ENCODE measurements at places on chromosomes 6 and 20. TPM values are rescaled to one million over a fixed set of nuclear protein-coding genes. Genes with fewer than 3 reads are reported as not detected.
A peak's percentile ranks its signal among the peaks of the same experiment; 100 is the strongest.

Gene RAB44
- total RNA-seq = not detected

Gene WDR46
- total RNA-seq = 78.4 TPM

Gene C6orf15
- not detected for total RNA-seq

Gene SLC26A8
- not detected for total RNA-seq

Gene DEFB124
- not detected for total RNA-seq

Gene COL20A1
- not detected for total RNA-seq

DNA sequence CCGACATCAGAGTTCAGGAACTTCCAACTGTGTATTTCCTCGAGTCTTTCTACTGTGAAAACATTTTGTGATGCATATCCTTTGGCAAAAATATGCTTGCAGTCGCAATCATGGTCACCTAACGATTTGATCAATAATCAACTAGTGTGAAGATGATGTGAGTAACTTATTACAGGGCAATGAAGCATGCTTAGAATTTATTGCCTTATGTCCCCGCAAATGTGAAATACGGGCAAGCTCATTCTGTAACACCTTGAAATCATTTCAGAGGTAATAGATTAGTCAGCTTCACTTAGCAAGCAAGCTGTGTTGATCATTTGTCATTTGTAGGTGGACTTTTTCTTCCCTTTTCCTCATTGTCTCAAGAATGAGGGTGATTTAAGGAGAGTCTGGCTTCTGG lies 67.9 kb upstream of the DOK5 start:
- H3K36me3 ChIP-seq = no peaks in the 10 kb centered on the region
- DNase-seq = no peak

GRCh38 chr20:23200413-23200812 lies 114.3 kb upstream of the CD93 start:
- no peak for DNase-seq
- H3K27me3 ChIP-seq = peaks cover 25% of the 10 kb centered on the region
- H3K27ac ChIP-seq = no peak overlapping the region
- no peak overlapping the region for H3K4me3 ChIP-seq
- no peaks in the 10 kb centered on the region for H3K36me3 ChIP-seq

DNA sequence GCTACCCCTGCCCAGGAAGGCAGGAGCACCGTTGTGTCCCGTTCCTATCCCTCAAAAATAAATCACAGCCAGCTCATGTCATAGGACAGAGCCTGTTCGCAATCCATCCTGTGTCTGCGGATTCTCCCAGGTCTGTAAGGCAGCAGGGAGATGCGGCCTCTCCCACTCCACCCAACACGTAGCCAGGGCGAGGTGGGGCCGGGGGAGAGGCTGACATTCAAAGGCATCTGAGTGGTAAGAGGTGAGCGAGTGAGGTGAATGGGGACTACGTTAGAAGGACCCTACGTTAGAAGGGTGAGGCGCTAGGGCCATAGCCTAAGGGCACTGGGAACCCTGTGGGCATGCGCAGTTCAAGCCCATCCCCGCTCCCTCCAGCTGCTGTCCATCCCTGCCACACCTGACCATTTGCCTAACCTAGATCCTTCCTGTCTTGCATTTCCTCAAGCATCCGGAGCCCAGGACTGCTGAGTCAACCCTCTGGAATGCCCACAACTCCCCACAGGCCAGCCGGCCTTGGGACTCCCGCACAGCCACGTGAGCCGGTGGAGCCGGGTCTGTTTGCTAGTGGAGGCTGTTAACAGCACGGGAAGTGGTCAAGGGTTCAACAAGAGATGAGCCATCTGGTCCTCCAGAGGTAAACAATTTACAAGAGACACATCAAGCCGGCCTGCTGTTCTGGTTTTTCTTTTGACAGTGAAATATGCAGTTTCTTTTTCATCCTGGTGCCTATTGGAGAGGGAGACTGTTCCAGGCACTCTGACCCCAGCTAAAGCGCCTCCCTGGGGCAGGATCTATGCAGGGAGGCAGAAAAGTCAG lies 45.9 kb downstream of the RIPOR3 start:
- no peaks in the 10 kb centered on the region for H3K36me3 ChIP-seq
- H3K27me3 ChIP-seq = no peaks in the 10 kb centered on the region
- no peaks in the 10 kb centered on the region for H3K4me1 ChIP-seq
- H3K27ac ChIP-seq = no peak overlapping the region

DNA sequence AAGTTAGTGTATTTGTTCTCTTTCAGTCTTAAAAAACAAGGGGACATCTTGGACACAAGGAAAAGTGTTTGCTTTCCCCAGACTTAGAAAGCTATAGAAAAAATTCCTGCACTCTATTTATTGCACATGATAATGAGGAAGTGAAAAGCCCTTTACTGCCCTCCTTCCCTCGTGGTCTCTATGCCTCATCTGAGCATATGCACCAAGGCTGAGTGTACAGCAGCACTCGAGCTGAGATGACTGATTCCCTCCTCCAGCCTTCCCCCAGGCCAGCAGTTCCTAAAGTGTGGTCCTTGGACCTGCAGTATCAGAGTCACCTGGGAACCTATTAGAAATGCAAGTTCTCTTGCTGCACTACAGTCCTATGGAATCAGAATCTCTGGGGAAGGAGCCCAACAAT lies 14.3 kb upstream of the LAMP5 start:
- DNase-seq = no peak
- no peaks in the 10 kb centered on the region for H3K27me3 ChIP-seq

DNA sequence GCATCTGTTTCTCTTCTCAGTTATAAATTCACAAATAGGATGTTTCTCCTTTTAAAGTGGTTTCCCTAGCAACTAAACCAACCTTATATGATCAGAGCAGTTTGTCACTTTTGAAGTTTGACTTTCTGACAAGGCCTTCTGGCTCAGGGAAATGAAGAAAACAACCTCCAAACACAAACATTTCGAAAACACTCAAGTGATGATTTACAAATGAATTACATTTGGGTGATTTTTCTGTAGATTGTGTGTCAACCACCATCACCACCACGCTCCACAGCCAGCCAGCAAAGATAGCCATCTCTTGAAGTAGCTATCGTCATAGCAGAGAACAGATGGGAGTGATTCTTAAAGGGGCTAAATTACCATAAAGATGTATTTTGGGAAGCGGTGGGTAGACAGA lies 16.5 kb upstream of the MLIP start:
- H3K36me3 ChIP-seq = no peaks in the 10 kb centered on the region
- H3K27me3 ChIP-seq = no peaks in the 10 kb centered on the region
- H3K27ac ChIP-seq = no peak overlapping the region
- no peaks in the 10 kb centered on the region for H3K4me1 ChIP-seq
- no peak for DNase-seq
- no peak overlapping the region for H3K4me3 ChIP-seq

- H3K4me3 ChIP-seq = no peak overlapping the region
- H3K4me1 ChIP-seq = peaks cover 2% of the 10 kb centered on the region
- peaks cover 17% of the 10 kb centered on the region for H3K36me3 ChIP-seq
These were observed 582.3 kb upstream of the GJE1 start for GRCh38 chr6:141550471-141550870.

DNA sequence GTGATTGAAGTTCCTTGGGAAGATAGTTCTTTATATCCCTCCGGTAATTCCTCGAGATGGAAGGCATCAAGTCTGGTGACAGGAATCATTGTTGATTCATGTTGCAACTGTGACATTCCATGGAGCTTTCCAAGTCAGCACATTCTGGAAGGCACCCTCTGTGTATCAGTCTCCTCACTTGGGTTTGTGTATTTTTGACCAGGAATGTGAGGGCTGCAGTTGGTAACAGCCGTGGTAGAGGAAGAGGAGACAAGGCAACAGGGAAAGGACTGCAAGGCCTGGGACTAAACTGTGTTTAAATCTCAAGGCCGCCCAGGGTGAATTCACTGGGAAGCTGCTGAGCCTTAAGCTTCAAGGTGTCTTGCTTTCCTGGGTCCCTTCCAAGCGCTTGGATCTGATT lies 99.0 kb downstream of the CLIC5 start:
- H3K36me3 ChIP-seq = peaks cover 8% of the 10 kb centered on the region
- no peak overlapping the region for H3K4me3 ChIP-seq
- H3K27ac ChIP-seq = no peak overlapping the region
- DNase-seq = peak; percentile 1
- H3K27me3 ChIP-seq = no peaks in the 10 kb centered on the region
- peaks cover 18% of the 10 kb centered on the region for H3K4me1 ChIP-seq

DNA sequence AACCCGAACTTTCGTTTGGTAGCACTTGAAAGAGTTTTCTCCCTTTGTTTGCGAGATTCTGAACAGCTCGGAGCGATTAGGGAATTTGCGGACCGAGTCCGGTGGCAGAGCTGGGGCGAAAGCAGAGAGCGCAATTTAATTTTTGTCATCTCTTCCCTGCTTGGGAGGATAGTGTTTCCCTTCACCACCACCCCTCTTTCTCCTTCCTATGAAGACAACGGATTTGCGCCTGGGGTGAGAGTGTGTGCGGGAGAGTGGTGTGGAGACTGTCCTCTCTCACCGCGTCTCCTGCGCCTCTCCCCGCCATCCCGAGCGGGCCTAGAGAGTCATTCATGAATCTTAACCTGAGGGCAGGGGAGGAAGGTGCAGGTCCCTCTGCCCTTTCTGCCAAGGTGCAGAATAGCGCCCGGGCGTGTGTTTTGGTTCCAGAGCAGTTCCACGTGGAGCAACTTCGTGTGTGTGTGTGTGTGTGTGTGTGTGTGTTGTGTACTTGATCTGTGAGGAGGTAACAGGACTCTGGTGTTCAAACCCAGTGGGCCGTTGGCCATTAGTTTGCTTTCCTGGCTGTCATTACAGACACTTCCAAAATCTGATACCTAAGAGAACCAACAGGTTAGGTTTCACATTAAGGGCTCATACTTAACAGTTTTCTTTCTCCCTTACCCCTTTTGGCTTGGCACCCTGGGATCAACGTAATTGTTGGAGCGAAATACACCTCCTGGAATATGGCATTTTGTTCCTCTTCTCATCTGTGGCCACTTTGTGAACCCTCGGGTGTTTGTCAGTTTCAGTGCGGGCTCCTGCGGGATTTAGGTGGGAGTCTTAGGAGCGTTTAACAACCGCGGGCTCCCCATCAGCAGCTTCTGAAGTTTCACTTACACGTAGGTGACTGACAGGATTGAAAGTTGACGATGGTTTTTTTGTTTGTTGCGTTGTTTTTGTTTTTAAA lies 1.8 kb downstream of the EYA4 start:
- H3K4me1 ChIP-seq = peaks cover 14% of the 10 kb centered on the region
- H3K27ac ChIP-seq = no peak overlapping the region
- H3K27me3 ChIP-seq = peaks cover 65% of the 10 kb centered on the region
- no peak for DNase-seq
- H3K36me3 ChIP-seq = no peaks in the 10 kb centered on the region
- H3K4me3 ChIP-seq = no peak overlapping the region

DNA sequence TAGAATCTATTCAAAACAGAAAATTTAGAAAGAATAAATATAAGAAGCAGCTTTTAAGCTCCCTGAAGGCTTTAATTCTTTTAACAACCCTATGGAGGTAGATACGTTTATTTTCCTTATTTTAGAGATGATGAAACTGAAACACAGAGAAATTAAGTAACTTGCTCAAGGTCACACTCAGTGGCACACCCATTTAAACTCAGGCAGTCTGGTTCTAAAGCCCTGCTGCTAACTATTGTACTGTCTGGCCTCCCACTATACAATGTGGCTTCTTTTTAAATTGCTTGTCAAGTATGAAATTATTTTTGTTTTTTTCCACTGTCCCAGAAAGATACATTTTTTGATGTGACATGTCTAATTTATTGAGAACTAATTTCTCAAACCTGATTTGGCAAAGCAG lies 55.7 kb downstream of the FAM217A start:
- peaks cover 60% of the 10 kb centered on the region for H3K4me1 ChIP-seq
- H3K27me3 ChIP-seq = no peaks in the 10 kb centered on the region
- DNase-seq = no peak
- peak overlapping the region; percentile 97 for H3K27ac ChIP-seq
- H3K36me3 ChIP-seq = peaks cover 34% of the 10 kb centered on the region
- H3K4me3 ChIP-seq = peak overlapping the region; percentile 85

GRCh38 chr20:32614303-32614702 lies 29.2 kb upstream of the NOL4L start:
- no peak for DNase-seq
- H3K4me1 ChIP-seq = no peaks in the 10 kb centered on the region
- H3K27me3 ChIP-seq = no peaks in the 10 kb centered on the region
- no peak overlapping the region for H3K4me3 ChIP-seq
- no peaks in the 10 kb centered on the region for H3K36me3 ChIP-seq

GRCh38 chr20:38175304-38176180 lies 10.5 kb upstream of the TGM2 start:
- no peaks in the 10 kb centered on the region for H3K4me1 ChIP-seq
- H3K27ac ChIP-seq = no peak overlapping the region
- no peak for DNase-seq
- H3K4me3 ChIP-seq = no peak overlapping the region

GRCh38 chr20:24022621-24023180 lies 34.1 kb upstream of the GGTLC1 start:
- H3K27me3 ChIP-seq = peaks cover 6% of the 10 kb centered on the region
- H3K36me3 ChIP-seq = peaks cover 6% of the 10 kb centered on the region
- DNase-seq = no peak
- H3K4me1 ChIP-seq = peaks cover 22% of the 10 kb centered on the region
- H3K4me3 ChIP-seq = no peak overlapping the region
- no peak overlapping the region for H3K27ac ChIP-seq

DNA sequence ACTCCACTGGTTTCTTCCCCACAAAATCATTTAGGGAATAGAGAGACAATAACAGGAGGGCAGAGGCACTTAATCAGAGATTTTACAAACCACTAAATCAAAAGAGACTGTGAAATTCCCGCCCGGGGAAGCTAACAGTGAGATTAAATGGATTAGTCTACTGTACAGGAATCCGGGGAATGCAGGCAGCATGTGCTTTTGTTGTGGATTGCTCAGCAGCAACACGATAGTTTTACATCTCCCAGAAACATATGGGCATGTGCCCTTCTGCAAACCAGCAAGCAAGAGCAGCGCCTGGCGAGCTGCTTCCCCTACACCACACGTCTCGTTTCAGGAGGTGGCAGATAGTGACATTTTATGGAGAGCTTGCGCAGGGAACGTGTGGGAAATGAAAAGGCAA lies 382.3 kb downstream of the CD83 start:
- no peak overlapping the region for H3K27ac ChIP-seq
- H3K4me3 ChIP-seq = no peak overlapping the region
- H3K36me3 ChIP-seq = peaks cover 7% of the 10 kb centered on the region
- H3K4me1 ChIP-seq = no peaks in the 10 kb centered on the region
- no peak for DNase-seq

GRCh38 chr20:45997187-45997586 lies 11.5 kb upstream of the MMP9 start:
- H3K27me3 ChIP-seq = peaks cover 22% of the 10 kb centered on the region
- DNase-seq = no peak
- peaks cover 44% of the 10 kb centered on the region for H3K4me1 ChIP-seq
- H3K27ac ChIP-seq = no peak overlapping the region
- no peak overlapping the region for H3K4me3 ChIP-seq

DNA sequence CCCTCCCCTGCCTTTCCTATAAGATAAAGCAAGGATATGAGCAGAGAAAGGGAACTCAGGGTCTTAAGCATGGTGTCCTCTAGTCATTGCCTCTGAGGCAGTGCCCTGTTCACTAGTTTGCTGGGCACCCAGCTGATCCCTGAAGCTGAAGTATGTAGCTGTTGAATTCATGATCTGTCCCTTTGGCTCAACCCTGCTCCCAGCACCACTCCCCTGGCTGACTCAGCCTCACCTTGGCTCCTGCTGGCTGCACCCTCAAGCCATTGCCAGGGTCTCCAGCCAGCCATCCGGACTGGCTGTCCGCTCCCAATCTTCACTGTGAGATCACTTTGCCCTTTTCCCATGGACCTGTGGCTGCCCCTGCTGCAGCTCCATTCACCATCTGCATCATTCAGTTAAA lies 25.9 kb upstream of the UST start:
- H3K4me3 ChIP-seq = no peak overlapping the region
- H3K27ac ChIP-seq = no peak overlapping the region
- DNase-seq = no peak

All from activated CD8-positive, alpha-beta memory T cell treated with anti-CD3 and anti-CD28 coated beads, Interleukin-2, amount 10 ng/mL, durations not matched to agents 7 days and 5 days (primary cell).